Muscle of arm (tissue), 14 donors: ENCODE measurements at places on chromosomes 12 and 14.

GRCh38 chr14:70622111-70622712, 19.5 kb upstream of the TTC9 start:
- no peak for DNase-seq

DNA sequence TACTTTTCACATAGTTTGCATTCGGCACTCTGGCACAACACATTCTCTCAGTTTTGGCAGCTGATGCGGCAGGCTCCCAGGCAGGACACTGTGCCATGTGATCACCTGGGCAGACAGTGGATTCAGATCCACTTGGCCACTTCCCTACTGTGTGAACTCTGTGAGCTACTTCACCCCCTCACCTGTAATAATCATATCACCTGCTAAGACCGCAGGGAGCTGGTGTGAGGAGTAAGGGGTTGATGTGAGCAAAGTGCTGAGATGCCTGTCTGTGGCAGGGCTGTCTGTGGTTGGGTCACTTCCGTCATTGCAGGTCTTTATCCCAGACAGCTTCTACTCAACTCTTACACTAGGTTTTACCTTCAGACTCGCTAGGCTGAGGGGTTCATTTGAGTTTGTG, 50.4 kb upstream of the AMN start:
- DNase-seq = no peak

DNA sequence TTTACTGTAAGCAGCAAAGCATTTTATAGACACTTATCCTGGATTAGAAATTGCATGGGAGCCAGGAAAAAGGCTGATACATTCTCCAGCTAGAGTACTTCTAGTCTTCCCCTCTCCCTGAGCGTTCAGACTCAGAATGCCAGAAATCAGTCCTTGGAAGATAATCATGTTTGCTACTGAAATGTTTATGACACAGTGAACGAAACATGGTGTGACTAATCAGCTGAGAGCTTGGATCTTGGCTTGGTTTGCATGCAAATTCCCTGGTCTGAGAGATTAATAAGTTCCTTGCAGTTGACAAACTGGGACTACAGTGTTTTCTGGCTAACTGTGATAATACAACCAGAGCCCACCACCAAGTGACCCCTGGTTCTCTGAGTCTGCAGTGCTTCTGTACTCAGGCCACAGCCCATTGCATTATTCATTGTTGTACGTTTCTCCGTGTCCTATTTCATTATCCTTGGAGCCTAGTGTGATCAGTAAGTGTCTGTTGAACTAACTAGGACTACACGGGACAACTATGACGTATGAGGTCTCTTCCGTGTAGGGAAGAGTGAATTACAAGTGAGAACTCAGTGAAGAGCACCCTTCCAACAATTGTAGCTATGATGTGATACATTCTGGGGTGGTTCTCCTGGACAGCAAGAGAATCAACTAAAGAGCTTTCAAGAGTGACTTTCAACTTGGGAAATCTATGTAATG, 34.6 kb upstream of the EVL start:
- no peak for DNase-seq

- no peak for DNase-seq
These were observed 115.2 kb upstream of the BCAT1 start for GRCh38 chr12:25063873-25064628.

- no peak for DNase-seq
These were observed 62.2 kb downstream of the PRMT8 start for GRCh38 chr12:3553221-3553620.

DNA sequence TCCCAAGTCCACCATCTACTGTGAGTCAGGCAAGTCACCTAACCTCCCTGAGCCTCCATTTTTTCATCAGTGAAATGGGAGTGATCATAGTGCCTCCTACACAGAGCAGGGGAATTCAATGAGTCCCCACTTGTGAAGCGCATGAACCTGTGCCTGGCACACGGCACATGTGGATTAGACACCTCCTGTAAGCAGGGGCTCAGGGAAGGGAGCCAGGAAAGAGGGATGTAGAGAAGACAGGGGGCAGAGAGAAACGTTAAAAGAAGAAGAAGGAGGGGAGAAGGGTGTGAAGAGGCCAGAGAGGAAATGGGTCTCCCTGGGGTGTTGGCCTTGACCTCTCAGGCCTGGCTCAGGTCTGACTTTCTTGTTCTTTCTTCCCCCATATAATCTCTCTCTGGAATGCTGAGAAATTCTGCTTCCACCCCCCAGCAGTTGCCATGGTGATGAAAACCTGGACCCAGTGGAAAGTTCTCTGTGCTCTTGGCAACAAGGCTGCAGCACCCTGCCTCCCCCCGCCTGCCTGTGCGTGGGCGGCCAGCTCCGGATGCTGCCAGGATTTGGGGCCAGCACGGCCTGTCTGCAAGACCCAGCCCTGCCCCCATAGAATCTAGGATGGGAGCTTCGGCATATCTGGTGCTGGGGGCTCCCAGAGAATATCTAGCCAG, 94.5 kb downstream of the CALM1 start:
- DNase-seq = peak; percentile 82

GRCh38 chr12:40192704-40193255, 32.0 kb upstream of the LRRK2 start:
- no peak for DNase-seq

- no peak for DNase-seq
These were observed 25.1 kb upstream of the LRTM2 start for GRCh38 chr12:1795221-1795784.

DNA sequence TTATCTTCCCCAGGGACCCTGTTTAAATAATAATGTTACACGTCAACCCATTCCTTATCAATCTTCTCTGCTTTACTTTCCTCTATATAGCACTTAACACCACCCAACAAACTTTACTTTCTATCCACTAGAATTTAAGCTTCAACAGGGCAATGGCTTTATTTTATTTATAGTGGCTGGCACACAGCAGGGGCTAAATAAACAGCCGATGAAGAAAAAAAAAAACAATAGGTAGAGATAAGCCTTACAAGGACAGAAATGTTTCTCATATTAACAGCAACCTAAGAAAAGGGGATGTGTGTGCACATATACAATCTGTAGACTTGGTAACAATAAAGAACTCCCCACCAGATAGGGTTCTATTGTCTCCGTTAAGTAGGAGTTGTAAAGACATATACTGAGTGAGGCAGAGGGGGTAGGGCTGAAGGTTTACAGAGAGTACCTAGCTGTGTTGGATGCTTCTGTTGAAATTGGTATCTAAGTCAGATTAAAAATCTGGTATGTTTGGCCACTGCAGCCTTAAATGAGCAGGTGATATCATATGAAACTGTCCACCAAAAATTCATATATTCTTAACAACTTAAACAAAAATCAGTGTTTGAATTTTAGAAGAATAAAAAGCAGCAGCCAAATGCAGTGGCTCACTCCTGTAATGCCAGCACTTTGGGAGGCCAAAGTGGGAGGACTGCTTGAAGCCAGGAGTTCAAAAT, 24.7 kb upstream of the AP4S1 start:
- no peak for DNase-seq

DNA sequence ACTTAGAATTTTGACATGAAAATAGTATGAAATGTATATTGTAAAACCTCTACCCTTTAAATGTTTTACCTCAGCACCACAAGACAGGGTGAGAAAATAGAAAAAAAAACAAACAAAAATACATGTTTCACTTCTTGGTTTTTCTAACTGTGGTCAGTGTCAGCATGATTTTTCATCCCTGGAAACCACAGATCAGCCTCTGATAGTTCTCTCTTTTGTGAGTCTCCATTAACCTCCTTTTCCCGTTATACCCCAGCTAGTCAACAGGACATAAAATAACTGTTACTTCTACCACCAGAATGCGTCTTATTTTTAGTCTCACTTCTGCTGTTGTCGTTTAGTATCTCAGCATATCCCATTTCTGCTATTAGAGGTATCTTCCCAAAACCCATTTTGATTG, 48.3 kb upstream of the KCNMB4 start:
- peak; percentile 12 for DNase-seq

DNA sequence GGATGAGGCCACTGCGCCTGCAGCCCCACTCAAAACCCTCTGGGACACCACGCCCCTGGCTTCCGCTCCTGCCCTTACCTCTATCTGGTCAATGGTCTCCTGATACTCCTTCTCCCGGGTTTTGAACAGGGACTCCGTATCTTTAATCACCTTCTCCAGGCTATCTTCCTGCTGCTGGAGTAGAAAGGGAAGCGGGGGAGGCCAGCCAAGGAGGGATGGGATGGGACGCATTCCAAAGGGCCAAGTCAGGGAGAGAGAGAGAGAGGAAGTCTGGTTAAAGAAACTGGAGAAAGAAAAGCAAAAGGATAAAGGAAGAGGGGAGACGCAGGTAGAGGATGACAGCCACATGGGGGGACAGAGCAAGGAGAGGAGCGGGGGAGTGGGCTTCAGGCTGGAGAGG, 7.9 kb downstream of the IFFO1 start:
- DNase-seq = peak; percentile 78

DNA sequence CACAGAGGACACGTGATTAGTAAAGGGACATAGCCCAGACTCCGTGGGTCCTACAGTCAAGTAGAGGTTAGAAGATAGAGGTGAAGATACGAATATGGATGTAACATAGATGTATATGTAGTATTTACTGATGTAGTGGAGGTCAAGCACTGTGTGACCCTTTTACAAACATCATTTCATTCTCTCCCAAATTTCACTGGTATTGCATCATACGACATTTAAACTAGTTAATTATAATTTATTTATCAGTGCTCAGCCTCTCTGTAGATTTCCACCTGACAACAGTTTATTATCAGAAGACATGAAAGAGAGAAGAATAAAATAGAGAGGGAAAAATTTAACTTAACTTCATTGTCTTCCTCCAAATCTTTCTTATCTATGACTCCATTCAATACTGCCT, 927.9 kb upstream of the TMEM132C start:
- DNase-seq = no peak

GRCh38 chr12:128426511-128426910, 159.5 kb downstream of the TMEM132C start:
- DNase-seq = peak; percentile 69

- peak; percentile 57 for DNase-seq
These were observed 378.7 kb downstream of the PRKD1 start for GRCh38 chr14:29548948-29549370.

GRCh38 chr14:45787167-45787566, 534.2 kb upstream of the MIS18BP1 start:
- DNase-seq = no peak

GRCh38 chr12:107320033-107320928, 226.9 kb upstream of the CRY1 start:
- peak; percentile 35 for DNase-seq
